ENCODE measurements at places on chromosomes 2 and 18. TPM values are rescaled to one million over a fixed set of nuclear protein-coding genes. Genes with fewer than 3 reads are reported as not detected.

Gene GNAL
- 3.9 TPM for total RNA-seq

Gene PLGLB1
- total RNA-seq, result 6.3 TPM

Gene KCNK3
- 9.1 TPM for total RNA-seq

Gene ACTG2
- 2,669 TPM for total RNA-seq

GRCh38 chr2:44362207-44363015, 664 bp downstream of the CAMKMT start:
- peak; percentile 19 for DNase-seq

DNA sequence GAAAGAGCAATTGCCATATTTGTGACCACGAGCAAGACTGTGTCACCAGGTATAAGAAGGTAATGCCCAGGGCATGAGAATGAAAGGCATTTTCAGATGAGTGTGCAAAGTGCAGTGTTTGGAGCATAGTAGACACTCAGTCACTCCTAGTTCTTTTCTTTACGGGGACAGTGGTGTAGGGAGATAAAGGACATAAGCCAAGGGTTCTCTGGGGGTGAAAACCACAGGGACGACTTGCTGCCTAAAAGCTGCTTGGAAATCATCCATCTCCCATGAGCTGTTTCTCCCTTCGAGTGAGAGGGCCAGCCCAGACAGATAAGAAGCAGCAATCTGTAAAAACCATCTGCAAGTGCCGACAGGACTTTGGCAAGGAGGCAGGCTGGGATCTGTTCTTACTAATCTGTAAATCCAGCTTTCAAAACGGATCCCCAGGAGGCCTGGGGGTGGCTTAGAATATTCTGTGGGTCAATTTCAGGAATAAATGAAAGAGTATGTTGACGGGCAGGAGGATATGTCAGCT, 221.6 kb downstream of the LPIN1 start:
- DNase-seq, result no peak

DNA sequence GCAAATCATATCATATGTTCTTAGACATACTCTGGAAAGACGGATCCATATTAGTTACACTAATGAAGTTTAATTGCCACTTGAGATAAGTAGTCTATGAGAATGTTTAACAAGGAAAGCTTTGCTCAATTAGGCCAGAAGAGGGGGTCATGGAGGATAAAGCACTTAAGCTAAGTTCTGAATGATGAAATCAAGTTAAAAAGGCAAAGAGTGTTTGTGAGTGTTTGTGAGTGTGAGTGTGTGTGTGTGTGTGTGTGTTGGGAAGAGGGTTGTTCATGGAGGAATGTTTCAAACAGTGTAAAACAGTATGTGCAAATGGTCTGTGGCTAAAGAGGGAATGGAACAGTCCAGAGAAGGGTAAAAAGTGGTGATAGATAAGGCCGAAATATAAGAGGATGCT, 360.9 kb downstream of the ERBB4 start:
- DNase-seq, result no peak

DNA sequence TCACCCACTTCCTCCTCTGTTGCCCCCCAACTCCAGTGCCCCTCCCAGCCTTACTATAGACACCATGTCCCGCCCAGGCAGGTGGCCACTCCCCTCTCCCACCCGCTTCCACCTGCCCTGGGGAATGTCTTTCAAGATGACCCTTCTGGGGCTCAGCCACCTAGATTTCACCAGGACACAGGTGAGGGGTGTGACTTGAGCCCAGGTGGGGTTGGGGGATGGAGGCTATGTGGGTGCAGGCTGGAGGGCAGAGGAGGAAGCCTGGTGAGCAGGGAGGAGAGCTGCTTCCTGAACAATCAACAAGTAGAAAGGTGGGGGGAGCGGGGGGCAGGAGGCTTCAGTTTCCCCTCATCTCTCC, 8.7 kb downstream of the ADRA2B start:
- DNase-seq, result no peak

GRCh38 chr2:180823546-180824141, 156.8 kb upstream of the UBE2E3 start:
- no peak for DNase-seq

DNA sequence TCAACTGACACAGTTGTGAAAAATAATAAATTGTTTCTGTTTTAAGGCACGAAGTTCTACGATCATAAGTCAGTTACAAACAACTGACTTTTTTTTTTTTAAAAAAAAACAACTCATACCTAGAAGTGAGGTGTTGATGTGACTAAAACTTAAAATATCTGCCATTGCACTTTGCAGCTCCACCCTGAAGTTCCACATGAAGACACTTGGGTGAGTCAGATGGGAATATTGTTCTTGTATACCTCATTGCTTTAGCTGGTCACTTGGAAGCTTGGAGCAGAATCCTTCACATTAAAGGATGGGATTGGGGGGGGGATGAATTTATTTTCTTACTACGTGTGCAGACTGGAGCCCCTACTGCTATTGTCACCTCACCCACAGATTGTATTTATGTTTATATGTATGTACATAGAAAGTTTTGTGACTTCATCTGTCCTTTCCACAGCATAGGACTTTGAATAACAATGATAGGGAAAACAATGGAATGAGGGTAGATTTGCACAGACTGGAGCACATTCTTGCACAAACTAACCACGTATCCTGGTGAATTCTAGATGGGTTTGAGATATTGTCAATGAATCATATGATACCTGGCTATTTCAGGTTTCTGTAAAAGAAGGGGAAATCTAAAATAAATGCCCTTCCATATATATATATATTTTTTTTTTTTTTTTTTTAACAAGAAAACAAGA, 57.9 kb upstream of the ARHGAP15 start:
- no peak for DNase-seq

GRCh38 chr2:53028746-53029423, 738.7 kb upstream of the CHAC2 start:
- DNase-seq, result no peak

- no peak for DNase-seq
Measured at GRCh38 chr18:5543773-5544389, at the start of gene EPB41L3. TSS of gene EPB41L3 (minus strand) at chr18:5543997. CDS start at chr18:5489183, 54,814 bp downstream.

GRCh38 chr18:76882146-76882545, 59.8 kb downstream of the ZNF236 start:
- DNase-seq, result no peak

Data from mucosa of gallbladder (tissue), 1 donor.